ENCODE measurements at places on chromosomes 1 and 21. TPM values are rescaled to one million over a fixed set of nuclear protein-coding genes. Genes with fewer than 3 reads are reported as not detected.

GRCh38 chr1:182520736-182521135, 68.3 kb downstream of the RNASEL start:
- no peak overlapping the region for H3K27ac ChIP-seq
- H3K4me3 ChIP-seq = no peak overlapping the region
- no peaks in the 10 kb centered on the region for H3K36me3 ChIP-seq
- no peak for DNase-seq
- peaks cover 4% of the 10 kb centered on the region for H3K27me3 ChIP-seq
- H3K4me1 ChIP-seq = no peaks in the 10 kb centered on the region

DNA sequence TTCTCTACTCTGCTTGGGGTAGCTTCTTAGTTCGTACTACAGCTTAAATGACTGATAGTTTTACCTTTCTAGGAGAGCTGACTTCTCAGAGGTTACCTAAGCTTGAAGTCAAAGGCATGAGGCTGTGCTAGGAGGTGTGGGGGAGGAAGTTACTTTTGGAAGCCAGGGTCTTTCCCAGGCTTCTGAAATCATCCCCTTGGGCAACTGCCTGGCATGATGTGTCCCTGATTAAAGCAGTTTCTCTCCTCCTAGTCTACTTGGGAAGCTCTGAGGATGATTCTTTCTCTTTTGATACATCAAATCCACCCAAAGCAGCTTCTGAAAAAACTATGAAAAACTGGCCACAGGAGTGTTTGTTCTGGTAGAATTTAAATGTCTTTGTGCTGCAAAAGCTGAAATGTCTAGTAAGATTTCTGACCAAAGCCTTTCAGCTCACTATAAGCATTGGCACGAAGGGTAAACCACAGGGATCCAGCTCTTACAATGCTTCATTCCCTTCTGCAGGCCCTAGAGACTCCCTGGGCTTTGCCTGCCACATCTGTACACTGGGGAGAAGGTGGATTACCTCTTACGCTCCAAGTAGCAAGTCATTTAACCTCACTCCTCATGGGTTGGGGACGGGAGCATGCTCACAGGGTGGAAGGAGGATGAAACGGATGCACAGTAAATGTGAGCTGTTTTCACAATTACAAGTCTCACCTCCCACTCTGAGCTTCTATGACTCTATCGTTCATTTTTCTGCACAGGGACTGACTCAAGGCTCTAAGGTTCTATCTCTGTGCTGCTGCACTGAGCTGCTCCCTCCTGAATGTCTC, 59.6 kb downstream of the RUNX1 start:
- peaks cover 13% of the 10 kb centered on the region for H3K4me1 ChIP-seq
- H3K4me3 ChIP-seq = no peak overlapping the region
- H3K36me3 ChIP-seq = no peaks in the 10 kb centered on the region
- H3K27me3 ChIP-seq = no peaks in the 10 kb centered on the region
- H3K27ac ChIP-seq = no peak overlapping the region

DNA sequence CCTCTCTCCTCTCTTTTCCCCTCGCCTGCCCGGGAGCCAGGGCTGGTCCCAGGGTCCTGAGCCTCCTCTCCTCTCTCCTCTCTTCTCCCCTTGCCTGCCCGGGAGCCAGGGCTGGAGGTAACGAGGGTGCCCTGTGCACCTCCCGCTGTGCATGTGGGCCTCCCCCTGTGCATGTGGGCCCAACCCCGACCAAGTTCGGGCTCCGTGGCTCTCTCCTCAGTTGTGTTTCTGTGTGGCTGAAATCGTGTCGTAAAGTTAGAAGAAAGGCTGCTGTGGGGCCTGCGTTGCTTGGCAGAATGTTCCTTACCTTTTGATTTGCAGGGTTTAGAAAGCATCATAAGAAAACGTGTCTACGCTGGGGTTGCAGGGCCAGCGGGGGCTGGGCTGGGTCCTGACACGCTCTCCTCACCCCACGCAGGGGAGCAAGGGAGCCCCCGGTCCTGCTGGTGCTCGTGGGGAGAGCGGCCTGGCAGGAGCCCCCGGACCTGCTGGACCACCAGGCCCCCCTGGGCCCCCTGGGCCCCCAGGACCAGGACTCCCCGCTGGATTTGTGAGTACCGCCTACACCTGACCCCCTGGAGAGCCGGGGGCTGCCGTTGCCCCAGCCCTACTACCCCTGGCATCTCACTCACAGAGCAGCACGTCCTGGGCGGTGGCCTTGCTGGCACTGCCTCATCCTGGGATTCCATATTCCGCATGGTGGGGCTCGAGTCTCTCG, 55.6 kb downstream of the SLC19A1 start:
- H3K27me3 ChIP-seq = no peaks in the 10 kb centered on the region
- H3K4me1 ChIP-seq = no peaks in the 10 kb centered on the region
- no peaks in the 10 kb centered on the region for H3K36me3 ChIP-seq
- H3K4me3 ChIP-seq = no peak overlapping the region
- no peak for DNase-seq

DNA sequence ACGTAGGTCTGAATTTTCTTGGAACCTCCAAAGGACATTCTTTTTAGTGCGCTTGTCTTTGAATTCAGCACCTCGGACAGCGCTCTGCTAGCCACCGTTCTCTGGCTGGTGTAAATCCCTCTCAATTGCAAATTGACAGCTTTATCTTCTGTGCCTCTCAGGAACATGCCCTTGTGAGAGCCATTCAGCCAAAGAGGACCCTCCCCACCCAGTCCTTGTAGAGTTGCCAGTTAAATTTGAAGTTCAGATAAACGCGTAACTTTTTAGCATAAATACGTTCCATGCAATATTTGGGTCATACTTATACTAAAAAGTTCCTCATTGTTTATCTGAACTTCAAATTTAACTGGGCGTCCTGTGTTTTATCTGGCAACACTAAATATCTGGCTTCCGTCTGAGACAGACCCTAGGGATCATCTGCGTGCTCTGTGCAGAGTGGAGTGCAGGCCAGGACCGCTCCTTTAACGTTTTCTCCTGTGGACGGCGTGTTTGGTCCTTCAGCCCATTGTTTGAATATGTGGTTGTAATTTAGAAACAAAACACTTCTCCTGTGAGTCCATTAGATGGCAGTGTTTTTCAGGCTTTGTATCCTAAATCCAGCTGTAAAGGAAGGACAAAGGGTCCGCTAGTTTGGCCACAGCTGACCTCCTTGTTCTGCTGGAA, 7.0 kb downstream of the KCNAB2 start:
- H3K27me3 ChIP-seq = no peaks in the 10 kb centered on the region
- no peak overlapping the region for H3K4me3 ChIP-seq
- H3K27ac ChIP-seq = no peak overlapping the region
- H3K36me3 ChIP-seq = no peaks in the 10 kb centered on the region

The PDE9A gene
- total RNA-seq = 344 TPM

- H3K36me3 ChIP-seq = no peaks in the 10 kb centered on the region
- no peaks in the 10 kb centered on the region for H3K4me1 ChIP-seq
- no peaks in the 10 kb centered on the region for H3K27me3 ChIP-seq
- no peak for DNase-seq
- no peak overlapping the region for H3K27ac ChIP-seq
Measured at GRCh38 chr1:211627259-211627658, 48.2 kb downstream of the NEK2 start.

Measured in transverse colon (tissue), 4 donors.